ENCODE measurements at places on chromosomes 7 and 10. TPM values are rescaled to one million over a fixed set of nuclear protein-coding genes. Genes with fewer than 3 reads are reported as not detected.

Gene LRRD1
- not detected for total RNA-seq

Gene CPED1
- total RNA-seq: 0.76 TPM

Gene IDI2
- total RNA-seq: not detected

Gene SPDYE8
- total RNA-seq: not detected

Gene TMEM236
- total RNA-seq: 0.51 TPM

All from Calu3 (cell line).